ENCODE measurements at places on chromosomes 1 and 21.

- no peak for DNase-seq
These were observed at the start of gene TSPEAR for GRCh38 chr21:44711327-44712202. TSS of gene TSPEAR (minus strand) at chr21:44711572. CDS start at chr21:44711514, 58 bp downstream.

DNA sequence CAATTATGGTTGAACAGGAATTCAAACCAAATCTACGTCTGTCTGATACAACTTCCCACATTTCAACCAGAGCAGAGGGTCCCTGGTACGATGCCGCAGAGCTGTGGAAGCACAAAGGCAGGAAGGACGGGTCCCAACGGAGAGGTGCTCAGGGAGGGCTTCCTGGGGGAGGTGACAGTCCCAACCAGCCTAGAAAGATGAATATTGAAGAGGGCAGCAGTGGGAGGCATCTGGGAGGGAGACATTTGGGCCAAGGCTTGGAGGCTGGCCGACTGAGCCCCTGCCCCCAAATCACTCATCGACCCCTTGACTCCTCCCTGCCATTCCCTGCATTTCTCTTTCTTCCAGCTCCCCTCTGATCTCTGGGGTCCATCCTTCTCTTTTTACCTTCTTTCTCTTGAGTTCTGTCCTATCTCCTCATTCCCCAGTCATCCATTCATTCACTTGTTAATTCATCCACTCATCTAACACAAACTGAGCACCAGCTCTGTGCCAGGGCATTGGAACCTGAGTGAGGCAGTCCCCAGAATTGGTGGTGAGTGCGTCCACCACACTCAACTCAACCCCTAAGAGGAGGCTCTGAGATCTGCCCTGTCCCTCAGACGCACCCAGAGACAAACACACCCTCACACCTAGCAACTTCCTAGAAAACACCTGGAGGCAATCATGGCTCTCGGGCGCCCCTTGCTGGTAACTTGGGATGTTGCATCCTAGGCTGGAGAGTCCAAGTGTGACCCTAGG is 13.2 kb upstream of the CELA3B start:
- DNase-seq = peak; percentile 83

DNA sequence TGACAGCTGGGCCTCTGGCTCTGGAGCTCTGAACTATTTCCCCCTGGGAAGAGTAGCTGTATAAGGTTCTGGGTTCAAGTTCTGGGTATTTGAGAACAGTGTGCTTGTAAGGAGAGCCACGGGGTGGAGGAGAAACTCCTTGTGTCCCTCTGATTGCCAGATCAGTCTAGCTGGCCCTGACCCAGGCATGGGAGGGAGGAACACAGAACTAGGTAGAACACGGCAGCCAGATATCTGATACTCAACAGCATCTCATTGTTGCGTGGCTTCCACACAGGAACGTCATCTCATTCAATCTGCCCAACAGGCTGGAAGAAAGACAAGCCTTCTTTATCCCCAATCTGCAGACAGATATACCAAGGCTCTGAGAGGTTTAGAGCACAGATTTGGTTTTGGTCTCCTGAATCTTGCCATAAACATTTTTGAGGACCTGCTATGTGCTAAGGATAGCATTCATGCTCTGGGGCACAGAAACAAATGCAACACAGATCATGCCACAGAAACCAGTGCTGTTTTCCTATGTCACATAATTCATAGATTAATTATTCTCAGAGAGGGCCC is 83.8 kb downstream of the PLXNA2 start:
- no peak for DNase-seq

GRCh38 chr1:93180723-93181613 is at the start of gene CCDC18:
TSS of gene CCDC18 (plus strand) at chr1:93180724. CDS start at chr1:93183362, 2,638 bp downstream.
- no peak for DNase-seq

DNA sequence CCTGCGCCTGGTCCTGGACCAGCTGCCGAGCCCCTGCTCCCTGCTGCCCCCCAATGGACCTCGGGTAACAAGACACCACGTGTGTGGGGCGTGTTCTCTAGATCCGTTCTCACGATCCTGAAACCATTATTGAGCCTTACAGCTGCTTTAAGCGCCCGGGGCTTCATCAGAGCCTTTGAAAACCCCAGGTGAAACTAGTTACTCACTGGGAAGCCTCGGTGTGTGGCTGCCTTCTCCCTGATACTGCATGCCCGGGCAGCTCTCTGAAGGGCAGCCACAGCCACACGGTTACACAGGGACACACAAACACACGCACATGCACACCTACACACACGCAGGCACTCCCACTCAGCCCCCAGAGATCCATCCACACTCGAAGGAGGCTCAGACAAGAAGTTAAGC is 5.3 kb downstream of the HES2 start:
- DNase-seq = no peak
